ENCODE measurements at places on chromosomes 16 and 17. TPM values are rescaled to one million over a fixed set of nuclear protein-coding genes. Genes with fewer than 3 reads are reported as not detected.

The NUBP1 gene
- 18.9 TPM for total RNA-seq

GRCh38 chr16:80369138-80369958 lies 171.4 kb upstream of the DYNLRB2 start:
- DNase-seq = no peak
- no peaks in the 10 kb centered on the region for H3K36me3 ChIP-seq
- no peak overlapping the region for H3K4me3 ChIP-seq
- no peaks in the 10 kb centered on the region for H3K4me1 ChIP-seq
- no peaks in the 10 kb centered on the region for H3K27me3 ChIP-seq

DNA sequence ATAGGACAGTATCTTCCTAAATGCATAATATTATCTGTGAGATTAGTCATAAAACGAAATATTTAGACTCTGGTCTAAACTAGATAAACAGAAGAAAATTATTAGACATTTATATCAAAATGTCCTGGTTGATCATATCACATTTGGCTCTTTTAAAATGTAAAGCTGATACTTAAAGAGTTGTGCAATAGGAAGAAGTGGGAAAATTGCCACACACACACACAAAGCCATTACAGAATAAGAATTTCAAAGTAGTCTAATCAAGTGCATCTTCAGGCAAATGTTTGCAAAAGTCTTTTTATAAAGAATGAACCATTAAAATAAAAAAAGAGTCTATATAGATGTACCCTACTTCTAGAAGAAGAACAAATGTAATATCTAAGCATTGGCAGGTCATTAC lies 301.7 kb downstream of the KIF2B start:
- H3K36me3 ChIP-seq = no peaks in the 10 kb centered on the region
- no peak for DNase-seq
- no peaks in the 10 kb centered on the region for H3K4me1 ChIP-seq

- DNase-seq = no peak
- no peaks in the 10 kb centered on the region for H3K27me3 ChIP-seq
- no peak overlapping the region for H3K4me3 ChIP-seq
These were observed 118.3 kb upstream of the FAM20A start for GRCh38 chr17:68719431-68719830.

DNA sequence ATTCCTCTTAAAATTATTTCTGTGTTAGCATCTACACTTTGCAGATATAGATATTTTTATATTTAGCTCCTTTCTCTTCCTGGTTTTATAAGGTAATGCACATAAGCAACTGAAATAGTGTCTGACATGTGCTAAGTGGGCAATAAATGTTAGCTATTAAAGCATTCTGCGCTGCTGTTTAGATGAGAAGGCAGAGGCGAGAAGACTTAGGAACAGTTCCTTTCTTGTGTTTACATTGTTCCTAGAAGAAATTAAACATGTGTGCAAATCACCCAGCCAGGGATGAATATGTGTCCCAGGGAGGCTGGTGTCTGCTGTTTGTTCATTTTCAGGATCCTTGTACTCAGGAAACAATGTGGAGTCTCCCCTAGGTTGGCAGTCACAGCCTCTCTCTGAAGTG lies 292.3 kb downstream of the PMP22 start:
- H3K27me3 ChIP-seq = no peaks in the 10 kb centered on the region
- H3K27ac ChIP-seq = no peak overlapping the region
- H3K36me3 ChIP-seq = no peaks in the 10 kb centered on the region
- H3K4me3 ChIP-seq = no peak overlapping the region
- H3K4me1 ChIP-seq = no peaks in the 10 kb centered on the region
- no peak for DNase-seq
